ENCODE measurements at places on chromosomes 6 and 20. TPM values are rescaled to one million over a fixed set of nuclear protein-coding genes. Genes with fewer than 3 reads are reported as not detected.

The RNF5 gene
- total RNA-seq = 52.4 TPM

The FKBP1C gene
- total RNA-seq = 0.16 TPM

The SLX4IP gene
- 4.0 TPM for total RNA-seq

The MLIP gene
- 4.0 TPM for total RNA-seq

The CLPSL2 gene
- total RNA-seq = not detected

The DACT2 gene
- total RNA-seq = 11.8 TPM

The HSF2 gene
- 27.1 TPM for total RNA-seq

All from lower leg skin (tissue), 4 donors.